ENCODE measurements at places on chromosomes 7 and 10.

DNA sequence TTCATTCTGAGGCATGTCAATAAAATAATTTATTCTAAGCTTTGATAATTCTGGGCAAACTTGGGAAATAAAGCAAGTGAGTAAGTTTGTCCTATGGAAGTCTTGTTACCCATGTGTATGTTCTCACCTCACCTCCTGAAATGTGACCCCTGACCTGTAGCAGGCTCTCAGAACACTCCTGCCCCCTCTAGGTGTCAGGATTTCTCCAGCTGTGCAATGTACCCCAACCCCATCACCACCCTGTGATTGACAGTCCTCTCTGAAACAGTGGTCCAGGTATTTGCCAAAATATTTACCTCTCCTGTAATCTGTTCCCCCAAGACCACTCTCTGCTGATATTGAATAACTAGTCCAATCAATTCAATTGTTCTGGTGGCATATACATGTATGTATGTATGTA lies 122.6 kb upstream of the PTER start:
- no peak for DNase-seq

GRCh38 chr10:114821293-114821914 lies at the start of gene FHIP2A:
Gene FHIP2A (plus strand): TSS chr10:114821780. CDS start chr10:114822079, 299 bp downstream.
- DNase-seq: peak; percentile 73

- DNase-seq: no peak
These were observed 412.1 kb downstream of the SUGCT start for GRCh38 chr7:40546616-40547501.

DNA sequence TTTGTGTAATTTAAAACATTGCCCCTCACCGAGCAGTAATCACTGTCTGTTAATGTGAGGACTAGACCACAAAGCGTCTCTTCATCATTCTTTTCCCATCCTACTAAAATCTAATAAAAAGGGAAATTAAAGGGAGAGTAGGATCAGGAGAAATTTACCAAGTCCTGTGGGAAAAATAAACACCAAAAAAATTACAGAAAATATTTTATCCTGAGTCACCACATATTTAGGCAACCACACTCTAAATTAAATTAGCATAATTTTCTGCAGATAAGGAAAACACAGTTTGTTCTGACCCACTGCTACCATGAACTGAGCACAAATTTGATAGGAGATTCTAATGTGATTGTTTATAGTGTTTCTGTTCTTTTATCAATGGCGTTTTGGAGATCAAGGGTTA lies 49.3 kb downstream of the CCDC6 start:
- DNase-seq: no peak

GRCh38 chr10:65360497-65360896 lies 1565.3 kb upstream of the LRRTM3 start:
- DNase-seq: no peak

DNA sequence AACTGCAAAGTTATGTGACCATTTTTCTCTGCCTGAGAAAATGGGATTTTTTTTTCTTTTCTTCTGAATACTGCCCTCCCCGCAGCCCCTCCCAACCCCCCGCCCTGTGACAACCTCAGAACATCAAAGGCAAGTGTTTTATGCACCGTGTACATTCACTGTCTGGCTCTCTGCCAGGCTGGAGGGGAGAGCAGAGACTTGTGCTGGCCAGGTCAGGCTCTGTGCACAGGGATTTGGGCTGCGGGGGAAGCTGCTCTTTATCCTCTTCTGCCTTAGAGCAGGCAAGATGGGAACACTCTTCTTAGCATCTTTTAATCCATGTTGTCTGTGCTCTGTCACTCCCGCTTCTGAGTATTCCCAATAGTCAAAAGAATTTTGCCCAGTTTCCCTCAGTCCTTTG lies 195.1 kb downstream of the CCSER2 start:
- no peak for DNase-seq

- no peak for DNase-seq
These were observed 100.2 kb upstream of the SP4 start for GRCh38 chr7:21327422-21328409.

DNA sequence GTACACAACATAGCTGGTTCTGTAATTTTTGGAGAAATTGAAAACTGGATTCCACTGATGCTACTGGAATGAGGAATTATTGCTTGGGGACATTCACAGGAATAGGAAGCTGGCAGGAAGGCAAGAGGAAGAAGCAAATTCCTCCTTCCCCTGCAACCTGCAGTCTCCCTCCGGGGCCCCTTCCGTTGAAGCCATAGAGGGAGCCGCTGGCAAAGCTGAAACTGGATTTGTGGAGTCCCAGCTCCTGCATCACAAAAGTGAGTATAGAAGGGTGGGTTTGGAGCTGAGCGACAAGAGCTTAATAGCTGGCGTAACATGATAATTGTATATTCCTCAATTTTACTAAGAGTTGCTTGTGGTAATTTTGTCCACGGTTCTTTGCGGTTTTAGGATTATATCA lies 190.8 kb downstream of the ADRA2A start:
- no peak for DNase-seq

GRCh38 chr10:51230887-51231585 lies 156.7 kb downstream of the PRKG1 start:
- no peak for DNase-seq

DNA sequence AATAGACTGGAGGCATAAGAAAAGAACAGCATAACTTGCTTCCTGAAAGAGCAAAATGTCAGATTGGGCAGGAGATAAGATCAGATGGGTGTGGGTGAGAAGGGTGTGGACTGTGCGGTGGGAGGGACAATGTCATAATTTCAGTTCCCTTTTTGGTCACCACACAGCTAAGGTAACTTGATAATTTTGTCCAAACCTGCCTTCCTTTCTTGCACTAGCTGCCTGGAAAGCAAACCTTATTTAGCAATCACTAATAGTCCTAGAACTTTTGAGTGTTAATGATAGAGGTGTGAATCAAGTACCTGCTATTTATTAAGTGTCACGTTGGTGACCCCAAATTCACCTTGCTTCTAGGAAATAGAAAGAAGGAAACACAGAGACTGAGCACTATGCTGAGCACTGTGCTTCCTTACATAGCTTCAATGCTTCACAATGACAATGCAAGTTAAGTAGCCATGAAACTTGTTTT lies 72.4 kb upstream of the SP4 start:
- DNase-seq: no peak

- DNase-seq: no peak
These were observed 3.6 kb downstream of the VWC2 start for GRCh38 chr7:49776994-49777393.

GRCh38 chr10:72146071-72146470 lies 57.7 kb upstream of the SPOCK2 start:
- DNase-seq: no peak

GRCh38 chr7:76294344-76295024 lies 8.0 kb upstream of the HSPB1 start:
- DNase-seq: no peak

Measured in activated CD4-positive, alpha-beta T cell treated with anti-CD3 and anti-CD28 coated beads, Interleukin-2, amount 50 U/mL, for 24 hours (primary cell).